ENCODE measurements at places on chromosomes 4 and X.

DNA sequence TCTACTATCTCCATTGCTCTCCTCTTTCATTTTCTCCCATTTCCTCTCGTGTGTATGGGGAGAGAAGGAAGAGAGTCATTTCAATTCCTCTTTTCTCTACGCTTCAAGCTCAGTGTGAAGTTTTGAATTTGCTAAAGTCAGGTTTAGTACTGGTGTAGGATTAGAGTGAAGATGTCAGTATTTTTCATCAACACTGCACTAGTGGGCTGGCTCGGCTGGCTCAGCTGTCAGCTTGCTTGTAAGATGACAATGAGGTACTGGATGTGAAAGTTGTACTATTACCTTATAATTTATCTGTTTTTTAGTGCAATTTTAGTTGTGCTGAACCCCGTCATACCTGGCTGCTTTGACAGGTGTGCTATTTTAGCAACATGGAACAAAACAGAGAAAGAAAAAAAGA lies 2.1 kb upstream of the SH2D1A start:
- no peak for DNase-seq

DNA sequence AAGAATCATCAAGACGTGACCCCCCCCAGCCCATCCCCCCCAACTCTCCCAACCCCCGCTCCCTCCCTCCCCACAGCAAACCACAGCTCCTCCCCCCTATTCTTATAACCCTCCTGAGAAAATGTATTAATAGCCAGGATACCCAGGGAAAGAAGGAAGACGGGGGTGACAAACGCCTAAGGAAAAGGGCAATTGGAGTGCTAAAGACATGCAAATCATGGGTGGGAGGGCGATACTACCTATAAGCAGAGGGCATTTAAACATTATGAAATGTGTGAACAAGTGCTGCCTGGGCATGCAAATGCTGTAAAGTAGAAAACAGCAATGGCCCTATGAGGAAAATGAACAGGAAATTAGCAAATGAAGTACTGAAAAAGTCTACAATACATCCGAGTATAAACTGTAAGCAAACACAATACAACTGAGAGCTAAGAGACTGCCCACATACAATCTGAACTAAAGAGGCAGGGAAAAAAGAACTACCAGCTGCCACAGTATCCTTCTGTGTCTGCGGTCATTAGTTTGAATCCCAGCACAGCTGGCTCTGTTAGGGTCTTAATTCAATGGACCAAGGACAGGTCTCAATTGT lies 2.4 kb downstream of the CXXC4 start:
- DNase-seq = no peak

- DNase-seq = peak; percentile 25
Measured at GRCh38 chrX:24026432-24026831, 554 bp downstream of the KLHL15 start.

GRCh38 chr4:162457071-162457865 lies 293.5 kb upstream of the FSTL5 start:
- DNase-seq = no peak

DNA sequence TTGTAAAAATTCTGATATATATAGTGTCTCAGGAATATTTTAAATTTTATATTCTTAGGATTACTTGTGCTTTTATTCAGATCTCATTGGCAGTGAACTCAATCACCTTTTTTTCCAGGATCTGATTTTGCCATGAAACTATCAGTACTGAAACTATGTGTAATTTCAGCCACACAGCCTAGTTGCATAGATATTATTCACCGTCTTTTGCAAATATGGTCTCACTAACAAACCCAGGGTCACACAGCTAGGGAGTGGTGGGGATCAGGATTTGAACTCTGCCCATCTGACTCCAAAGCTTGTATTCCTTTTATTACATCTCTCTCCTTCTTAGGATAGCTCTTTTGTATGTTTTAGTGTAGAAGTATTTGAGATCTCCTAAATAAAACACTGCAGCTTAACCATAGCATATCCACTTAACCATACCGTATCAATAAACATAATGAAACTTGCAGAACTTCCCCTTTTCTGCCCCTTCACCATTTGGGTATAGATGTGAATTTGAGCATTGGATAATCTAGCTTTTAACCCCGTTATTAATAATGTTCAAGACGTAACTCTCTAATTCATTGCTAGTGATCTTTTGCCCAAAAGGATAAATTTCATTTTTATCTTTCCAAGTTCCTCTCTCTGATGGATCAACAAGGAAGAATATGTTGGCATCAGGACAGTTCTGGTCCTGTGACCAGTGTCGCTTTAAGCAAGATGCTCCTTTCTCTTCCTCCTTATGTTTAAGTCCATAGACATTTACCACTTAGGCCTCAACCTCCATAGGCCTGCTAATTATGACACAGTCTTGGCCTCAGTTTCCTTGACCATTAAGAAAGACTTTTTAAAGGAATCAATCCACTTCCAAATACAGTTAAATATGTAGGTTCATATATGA lies 74.6 kb downstream of the RAPGEF2 start:
- DNase-seq = no peak

- no peak for DNase-seq
Measured at GRCh38 chr4:40190019-40190418, 6.8 kb upstream of the RHOH start.

DNA sequence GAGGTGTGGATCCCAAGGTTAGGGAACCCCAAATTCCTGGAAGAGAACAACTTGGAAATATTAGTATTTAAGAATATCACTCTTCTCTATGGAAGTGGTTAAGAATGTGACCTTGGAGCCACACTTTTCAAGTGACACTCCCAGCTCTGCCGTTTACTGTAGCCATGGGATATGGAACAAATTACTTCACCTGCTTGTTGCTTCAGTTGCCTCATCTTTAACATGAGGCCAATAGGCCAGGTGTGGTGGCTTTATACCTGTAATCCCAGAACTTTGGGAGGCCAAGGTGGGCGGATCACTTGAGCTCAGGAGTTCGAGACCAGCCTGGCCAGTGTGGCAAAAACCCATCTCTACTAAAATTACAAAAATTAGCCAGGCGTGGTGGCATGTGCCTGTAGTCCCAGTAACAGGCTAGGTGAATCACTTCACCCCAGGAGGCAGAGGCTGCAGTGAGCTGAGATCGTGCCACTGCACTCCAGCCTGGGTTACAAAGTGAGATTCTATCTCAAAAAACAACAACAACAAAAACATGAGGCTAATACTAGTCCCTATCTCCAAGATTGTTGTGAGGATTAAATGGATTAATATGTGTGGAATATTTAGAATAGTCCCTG lies 13.0 kb downstream of the IL13RA1 start:
- no peak for DNase-seq

DNA sequence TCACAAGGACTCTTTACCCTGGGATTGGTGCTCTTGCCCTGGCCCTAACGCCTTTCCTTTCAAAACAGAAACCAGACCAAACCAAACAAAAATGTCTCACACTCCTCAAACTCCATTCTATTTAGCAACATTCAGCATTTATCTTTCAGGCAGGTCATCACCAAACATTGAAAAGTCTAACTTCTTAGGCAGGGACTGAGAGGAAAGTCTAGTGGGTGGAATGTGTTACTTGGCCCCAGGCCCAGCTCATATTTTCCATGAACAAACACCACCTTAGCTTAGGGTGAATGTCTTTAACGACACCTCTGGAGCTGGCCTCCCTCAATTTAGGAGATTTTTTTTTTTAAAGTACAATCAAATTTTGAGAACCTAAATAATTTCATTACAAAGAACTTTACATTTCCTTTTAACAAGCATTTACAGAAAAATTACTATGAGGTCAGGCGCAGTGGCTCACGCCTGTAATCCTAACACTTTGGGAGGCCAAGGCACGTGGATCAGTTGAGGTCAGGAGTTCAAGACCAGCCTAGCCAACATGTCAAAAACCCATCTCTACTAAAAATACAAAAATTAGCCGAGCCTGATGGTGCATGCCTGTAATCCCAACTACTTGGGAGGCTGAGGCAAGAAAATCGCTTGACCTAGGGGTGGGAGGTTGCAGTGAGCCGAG lies 10.2 kb upstream of the N4BP2 start:
- DNase-seq = no peak

DNA sequence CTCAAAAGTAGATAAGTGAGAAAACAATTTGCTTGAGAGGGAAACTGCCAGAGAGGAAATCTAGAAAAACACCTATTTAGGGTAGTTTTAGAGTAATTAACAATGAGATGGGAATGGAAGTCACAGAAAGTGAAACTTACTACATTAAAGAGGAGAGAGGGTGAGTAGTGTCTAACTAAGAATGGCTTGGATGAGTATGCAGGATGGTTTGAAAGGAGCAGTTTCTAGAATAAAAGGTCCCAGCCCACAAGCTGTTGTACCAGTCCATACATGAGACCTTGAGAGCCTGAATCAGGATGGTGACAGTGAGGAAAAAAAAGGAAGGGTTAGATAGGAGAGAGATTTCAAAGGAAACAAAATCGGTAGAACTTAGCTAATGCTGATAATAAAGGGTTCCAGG lies 1.3 kb downstream of the GAR1 start:
- no peak for DNase-seq

- peak; percentile 98 for DNase-seq
Measured at GRCh38 chr4:15400981-15401671, 26.7 kb upstream of the C1QTNF7 start.

GRCh38 chr4:54276641-54277430 lies 47.7 kb downstream of the PDGFRA start:
- no peak for DNase-seq

- peak; percentile 83 for DNase-seq
Measured at GRCh38 chr4:74624351-74625151, 169.8 kb downstream of the BTC start.

DNA sequence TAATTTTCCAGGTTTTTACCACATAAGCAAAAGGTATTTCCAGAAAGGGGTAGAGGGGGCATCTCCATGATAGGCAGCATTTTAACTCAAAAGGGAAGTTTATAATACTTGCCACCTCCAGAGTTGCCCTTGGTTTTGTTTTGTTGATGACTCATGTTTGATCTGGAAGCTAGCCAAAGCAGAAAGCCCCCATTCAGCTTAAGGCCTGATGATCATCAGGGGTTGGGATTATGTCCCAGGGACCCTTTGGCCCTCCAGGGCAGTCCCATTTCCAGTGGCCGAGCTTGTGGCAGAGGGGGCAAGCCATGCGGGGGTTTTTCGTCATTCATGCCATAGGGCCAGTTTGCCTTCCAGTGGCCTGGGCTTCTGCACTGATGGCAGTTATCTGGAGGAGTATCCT lies 143.0 kb upstream of the PLAC1 start:
- peak; percentile 76 for DNase-seq

DNA sequence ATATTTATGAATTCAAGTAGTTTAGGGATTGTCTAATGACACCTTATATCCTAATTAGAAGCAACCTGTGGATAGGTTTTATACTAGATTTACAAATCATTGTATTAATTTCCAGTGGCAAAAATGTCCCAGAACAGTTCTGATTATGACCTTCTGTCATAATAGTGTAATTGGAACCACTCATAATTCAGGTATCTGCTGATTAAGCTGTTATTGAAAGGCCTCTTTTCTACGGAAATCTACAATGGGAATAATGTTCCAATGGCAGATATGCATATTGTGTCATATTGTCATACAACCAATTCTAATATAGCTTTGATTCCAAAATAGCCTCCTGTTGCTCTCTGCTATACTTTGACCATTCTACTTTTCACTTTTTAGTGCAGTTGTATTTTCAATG lies 19.0 kb downstream of the MMRN1 start:
- no peak for DNase-seq

DNA sequence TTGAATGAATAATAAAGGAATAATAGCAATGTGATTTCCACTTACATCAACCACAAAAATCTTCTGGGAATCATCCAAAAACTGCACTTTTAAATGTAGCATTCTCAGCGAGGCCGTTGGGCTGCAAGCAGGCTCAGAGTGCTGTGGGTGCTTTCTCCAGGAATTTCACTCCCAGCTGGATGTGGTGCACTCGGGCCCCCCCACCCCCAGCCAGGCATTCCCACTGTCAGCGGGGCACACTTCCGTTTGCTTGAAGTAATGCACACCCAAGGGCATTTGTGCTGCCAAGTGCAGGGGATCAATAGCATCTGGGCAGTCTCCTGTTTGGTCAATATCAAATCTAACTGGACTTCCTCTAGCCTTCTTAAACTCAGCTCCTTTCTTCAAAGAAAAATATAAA lies at the start of gene FRMD7:
Gene FRMD7, minus strand, starts transcription at position 278 of the 400 bp plus-strand sequence. Its CDS starts 176 bp downstream, at position 102.
- no peak for DNase-seq
